ENCODE measurements at places on chromosomes 11 and 22. TPM values are rescaled to one million over a fixed set of nuclear protein-coding genes. Genes with fewer than 3 reads are reported as not detected.

NAALAD2 gene
- 0.88 TPM for total RNA-seq

CAT gene
- 23.7 TPM for total RNA-seq

OR8I2 gene
- total RNA-seq = not detected

HEPHL1 gene
- not detected for total RNA-seq

MRGPRG gene
- total RNA-seq = not detected

SCT gene
- total RNA-seq = not detected

ASCL2 gene
- not detected for total RNA-seq

TTC9C gene
- 37.5 TPM for total RNA-seq

FAM111B gene
- 3.2 TPM for total RNA-seq

LRRC56 gene
- 1.9 TPM for total RNA-seq

KRTAP5-8 gene
- not detected for total RNA-seq

MUC15 gene
- total RNA-seq = not detected

PRR5L gene
- 15.9 TPM for total RNA-seq

MYRF gene
- total RNA-seq = 16.6 TPM

TCN1 gene
- total RNA-seq = not detected

DNA sequence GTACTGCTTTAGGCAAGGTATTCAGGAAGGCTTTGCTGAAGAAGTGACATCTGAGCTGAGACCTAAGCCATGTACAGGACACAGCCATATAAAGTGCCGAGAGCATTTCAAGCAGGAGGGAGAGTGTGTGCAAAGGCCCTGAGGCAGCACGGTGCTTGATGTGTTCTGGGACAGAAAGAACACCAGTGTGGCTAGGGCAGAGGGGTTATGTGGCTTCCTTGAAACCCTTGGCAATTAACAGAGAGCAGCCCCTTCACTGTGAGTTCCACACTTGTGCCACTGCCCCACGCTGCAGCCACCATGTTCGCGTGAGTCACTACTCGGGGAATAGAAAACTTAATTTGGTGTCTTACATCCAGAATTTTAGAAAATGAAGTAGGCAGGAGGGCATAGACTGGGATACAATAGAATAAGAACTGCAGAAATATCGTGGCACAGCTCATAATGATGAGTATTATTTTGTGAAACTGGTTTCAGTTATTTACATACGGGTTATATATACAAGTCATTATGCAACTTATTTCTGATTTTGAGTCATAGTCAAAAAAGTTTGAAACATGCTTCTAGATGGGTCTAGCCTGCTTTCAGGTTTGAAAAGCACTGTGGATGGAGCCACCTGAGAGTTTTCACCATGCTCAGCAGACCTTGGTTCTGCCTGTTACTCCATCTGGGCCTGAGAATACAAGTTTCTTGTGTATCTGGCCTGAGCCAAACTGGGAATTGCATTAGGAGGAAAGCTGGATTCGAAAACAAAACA is 11.8 kb downstream of the IL10RA start:
- DNase-seq = no peak

- DNase-seq = no peak
Observed at GRCh38 chr11:116901964-116902688, 64.7 kb upstream of the APOA1 start.

GRCh38 chr22:23193882-23194281 is 13.6 kb downstream of the BCR start:
- DNase-seq = no peak

- DNase-seq = no peak
Observed at GRCh38 chr11:44814881-44815592, 88.3 kb downstream of the TSPAN18 start.

- peak; percentile 12 for DNase-seq
Observed at GRCh38 chr11:132402071-132402684, 1031.8 kb downstream of the NTM start.

- DNase-seq = no peak
Observed at GRCh38 chr11:2864901-2865300, 20.7 kb downstream of the CDKN1C start.

GRCh38 chr22:23106906-23107367 is 34.9 kb downstream of the RSPH14 start:
- no peak for DNase-seq

DNA sequence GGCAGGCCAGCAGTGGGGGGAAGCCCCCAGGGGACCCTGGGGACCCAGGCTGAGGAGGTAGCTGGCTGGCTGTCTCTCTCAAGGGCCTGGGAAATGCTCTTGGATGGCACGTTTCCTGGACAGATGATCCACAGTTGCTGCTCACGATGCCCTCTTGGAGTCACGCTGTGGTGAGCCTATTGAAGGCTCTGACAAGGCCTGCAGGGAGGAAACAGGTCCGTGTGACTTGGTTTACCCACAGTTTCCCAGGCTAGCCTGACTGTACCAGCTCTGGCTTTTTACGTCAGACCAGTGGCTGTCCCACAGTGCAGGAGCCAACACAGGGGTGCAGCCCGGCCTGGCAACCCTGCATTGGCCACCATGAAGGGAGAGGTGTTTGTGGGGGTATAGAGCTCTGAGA is 29.2 kb upstream of the PPARA start:
- DNase-seq = no peak

DNA sequence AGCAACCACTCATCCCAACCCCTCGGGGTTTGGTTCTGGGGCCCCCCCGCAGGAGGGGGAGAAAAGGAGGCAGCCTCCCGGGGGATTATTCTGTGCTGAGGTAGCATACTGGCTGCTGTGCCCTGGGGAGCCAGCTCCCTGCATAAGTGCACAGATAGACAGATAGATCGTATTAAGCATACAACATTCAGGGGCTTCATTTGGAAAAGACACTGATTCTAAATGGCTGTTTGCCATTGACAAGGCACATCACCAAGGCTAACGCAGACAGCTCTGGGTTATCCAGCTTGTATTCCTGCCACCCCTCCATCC is 547.9 kb downstream of the BUD13 start:
- DNase-seq = no peak

- no peak for DNase-seq
Observed at GRCh38 chr22:36301851-36302250, 48.9 kb downstream of the APOL1 start.

GRCh38 chr11:129896062-129896461 is 684 bp upstream of the NFRKB start:
- no peak for DNase-seq

DNA sequence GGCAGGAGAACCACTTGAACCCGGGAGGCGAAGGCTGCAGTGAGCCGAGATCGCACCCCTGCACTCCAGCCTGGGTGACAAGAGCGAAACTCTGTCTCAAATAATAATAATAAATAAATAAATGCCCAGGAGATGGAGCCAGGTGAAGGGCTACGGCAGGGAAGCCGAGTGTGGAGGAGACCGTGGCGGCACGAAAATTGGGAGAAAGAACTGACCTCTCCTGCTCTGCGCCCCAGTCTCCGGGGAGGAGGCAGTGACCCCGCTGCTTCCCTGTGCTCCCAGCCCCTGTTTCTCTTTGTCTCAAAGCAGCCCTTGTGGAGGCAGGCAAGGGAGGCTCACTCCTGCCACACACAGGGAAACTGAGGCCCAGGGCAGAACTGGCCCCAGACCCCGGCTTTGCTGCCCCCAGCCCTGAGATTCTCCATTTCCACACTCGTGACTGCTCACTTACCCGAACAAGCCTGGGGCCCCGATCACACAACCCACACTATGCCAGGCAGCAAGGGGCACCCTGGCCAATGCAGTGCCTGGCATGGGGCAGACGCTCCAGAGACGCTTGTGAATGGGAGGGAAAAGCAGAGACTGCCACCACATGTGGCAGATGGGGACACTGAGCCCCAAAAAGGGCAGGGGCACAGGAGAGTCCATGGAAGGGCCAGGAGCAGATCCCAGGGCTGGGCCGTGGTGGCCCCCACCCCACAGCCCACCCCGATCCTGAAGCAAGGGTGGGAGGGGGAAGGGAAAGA is 80.4 kb upstream of the PRR5 start:
- no peak for DNase-seq

GRCh38 chr11:101810546-101810945 is 104.3 kb upstream of the CEP126 start:
- no peak for DNase-seq

DNA sequence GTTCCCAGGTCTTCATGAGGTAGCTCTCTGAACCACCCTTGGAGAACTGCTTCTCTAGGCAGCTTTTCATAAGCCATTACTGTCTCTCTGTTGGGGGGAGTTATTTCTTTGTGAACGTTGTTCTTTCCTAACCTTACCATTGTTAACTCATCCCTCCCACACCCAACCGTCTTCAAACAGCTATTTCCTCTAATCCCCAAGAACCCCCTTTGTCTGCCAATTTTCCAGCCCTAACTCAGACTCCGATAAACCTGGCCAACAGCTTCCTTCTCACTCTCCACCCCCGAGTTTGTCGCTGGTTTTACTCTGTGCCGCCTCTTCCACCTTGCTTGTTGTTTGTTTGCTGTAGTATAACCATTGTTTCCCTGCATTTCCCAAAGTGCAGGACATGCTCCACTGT is 131.5 kb downstream of the CCDC34 start:
- DNase-seq = no peak

DNA sequence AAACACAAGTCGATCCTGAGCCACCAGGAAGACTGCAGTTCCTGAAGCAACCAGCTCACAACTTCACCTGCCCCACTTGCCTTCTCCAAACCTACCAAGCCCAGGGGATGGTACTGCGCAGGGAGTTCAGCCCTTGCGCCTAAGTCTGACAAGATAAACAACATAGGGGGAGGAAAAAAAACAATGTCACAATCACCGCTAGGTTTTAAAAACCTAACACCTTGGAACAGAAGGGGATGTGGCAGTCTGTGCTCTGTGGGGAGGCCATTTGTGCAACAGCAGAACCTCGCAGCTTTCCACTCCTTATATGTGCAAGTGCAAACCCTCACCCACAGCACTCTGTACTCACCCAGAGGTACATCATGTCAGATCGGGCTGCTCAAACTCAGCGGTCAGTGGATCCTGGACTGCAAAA is 134.2 kb downstream of the RBFOX2 start:
- DNase-seq = no peak

DNA sequence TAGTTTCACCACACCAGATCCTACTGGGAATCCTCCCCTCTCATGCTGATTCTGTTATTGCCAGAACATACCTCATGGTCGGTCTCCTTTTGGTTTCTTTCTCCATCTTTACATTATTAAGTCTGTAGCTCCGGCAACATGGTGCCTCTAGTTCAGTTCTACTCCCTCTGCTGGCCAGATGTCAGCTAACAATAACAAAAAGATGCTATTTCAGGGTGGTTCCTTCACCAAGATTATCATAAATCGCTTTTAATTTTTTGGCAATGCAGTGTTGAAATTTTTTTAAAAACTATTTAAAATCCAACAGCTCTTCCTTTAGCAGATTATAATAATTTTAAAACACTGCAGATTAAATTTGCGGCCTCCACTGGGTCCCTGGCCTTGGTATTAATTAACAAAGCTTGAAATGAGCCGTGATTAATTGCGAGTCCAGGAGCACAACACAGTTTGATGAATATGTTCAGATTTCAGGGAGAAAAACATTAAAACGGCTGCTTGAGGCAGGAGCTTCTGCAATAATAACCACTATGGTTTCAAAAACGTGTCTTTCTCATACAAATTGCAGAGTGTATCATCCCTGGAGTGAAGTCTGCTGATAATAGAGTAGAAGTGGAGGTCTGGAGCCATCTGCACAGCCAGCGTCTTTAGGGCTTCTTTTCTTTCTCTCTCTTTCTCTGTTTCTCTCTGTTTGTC is 492.9 kb upstream of the KIRREL3 start:
- no peak for DNase-seq

DNA sequence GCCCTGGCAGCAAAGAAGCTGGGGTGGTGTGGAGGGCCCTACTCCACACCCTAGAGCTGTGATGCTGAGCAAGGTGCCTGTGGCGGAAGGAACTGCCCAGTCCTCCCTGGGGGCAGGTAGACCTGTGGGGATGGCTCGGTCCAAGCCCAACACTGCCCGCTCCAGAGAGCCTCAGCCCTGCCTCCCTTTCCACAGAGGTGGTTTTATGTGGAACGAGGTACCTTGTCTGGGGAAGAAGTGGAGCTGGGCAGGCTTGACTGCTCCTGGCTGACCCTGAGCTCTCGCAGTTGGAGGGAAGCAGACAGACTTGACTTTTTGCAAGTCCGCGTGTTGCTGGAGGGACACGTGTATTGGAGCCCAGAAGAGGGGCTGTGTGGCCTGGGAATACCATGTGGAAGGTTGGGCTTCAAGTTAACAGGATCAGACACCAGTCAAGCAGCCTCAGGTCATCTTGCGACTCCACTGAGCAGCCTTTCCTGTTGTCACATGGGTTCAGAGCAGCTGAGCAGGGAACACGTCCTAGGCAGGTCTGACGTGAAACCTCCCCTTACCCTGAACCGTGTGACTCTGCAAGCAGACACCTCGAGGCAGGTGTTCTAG is 117.7 kb downstream of the CACNA1I start:
- DNase-seq = no peak

DNA sequence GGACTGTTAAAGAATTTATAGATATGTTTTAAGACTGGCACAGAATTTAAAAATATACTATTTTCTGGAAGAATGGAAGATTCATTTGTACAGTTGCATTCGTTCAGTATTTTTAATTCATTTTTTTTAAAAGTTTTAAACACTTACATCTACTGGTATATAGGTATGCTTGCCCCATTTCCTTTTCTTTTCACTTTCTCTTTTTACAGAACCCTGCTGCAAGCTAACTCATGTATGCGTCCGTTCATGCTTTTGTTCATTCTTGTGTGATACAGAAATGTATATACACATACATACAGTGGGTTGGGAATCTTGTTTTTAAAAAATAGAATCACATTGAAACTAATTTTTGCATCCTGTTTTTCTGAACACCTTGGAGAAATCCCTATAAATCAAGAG is 31.0 kb downstream of the PACS1 start:
- no peak for DNase-seq

DNA sequence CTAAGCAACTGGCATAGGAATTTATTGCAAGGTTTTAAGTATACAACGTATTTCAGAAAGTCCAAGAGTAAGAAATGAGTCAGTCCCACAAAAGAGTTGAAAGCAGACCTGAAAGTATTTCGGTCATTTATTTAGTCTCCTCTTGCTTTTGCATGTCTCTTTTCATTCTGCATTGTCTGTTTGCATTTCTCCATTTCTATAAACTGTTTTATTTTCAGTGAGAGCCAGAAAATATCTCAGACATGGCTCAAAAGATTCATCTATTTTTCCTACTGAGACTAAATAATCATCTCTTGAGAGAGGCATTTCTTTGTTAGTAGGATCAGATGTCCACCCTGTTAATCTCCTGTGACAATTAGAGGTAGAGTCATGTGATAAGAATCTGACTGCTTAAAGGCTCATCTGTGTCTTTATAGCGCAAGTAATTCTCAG is 219.1 kb upstream of the CCDC179 start:
- DNase-seq = no peak

GRCh38 chr22:19430890-19431541 is 517 bp downstream of the HIRA start:
- no peak for DNase-seq

- no peak for DNase-seq
Observed at GRCh38 chr11:74084796-74085541, 76.1 kb upstream of the UCP3 start.

Measured in kidney epithelial cell (primary cell).